ENCODE measurements at places on chromosomes 16 and 17.

DNA sequence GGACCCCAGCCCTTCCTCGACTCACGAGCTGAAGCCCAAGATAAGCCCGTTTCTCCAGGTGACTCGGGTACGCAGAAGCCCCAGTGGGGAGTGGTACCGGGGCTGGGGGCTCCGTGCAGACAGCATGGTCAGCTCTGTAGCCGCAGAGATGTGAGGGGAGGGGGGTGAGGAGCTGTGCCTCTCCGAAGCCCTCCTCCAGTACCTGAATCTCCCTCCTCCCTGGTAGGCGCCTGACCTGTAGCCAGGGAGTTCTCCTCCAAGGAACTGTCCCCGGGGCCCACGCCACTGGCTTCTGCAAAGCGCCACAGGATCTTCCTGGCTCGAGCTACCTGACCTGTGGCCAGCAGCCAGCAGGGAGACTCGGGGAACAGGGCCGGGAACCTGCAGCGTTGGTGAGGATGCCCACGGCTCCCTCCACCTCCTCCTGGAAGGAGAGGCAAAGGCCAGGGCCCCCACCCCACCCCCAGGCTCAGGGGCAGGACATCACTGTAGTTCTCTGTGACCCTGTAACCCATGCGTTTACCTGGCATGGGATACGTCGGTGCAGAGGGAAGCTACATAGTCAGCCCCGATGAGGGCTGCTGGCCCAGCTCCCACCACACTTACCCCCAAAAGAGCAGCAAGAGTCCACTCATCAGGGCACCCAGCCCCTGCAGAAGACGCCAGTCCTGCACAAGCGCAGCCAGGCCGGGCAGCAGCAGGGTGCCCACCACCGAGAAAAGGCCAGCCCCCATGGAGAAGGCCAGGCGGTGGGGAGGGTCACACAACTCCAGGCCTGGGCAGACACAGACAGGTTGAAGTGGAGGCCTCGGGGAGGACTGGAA, 1.7 kb downstream of the SLC22A31 start:
- DNase-seq = no peak

DNA sequence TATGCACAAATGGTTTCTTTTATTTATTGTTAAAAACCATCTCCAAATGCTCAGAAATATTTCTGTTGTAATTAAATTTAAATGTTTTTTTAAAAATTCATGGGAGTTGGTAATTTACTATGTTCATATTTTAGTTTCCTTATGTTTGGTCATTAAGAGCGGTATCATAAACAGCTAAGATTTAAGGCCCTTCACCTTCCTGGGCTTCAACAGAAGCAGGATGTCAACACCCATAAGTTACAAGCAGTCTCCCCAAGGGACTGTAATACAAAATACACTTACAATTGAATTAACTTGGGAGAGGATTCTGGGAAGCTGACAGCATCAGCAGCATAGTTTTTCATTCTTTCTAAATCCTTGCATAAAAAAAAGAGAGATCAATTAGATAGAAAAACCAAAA, 30.9 kb upstream of the TANC2 start:
- DNase-seq = no peak

DNA sequence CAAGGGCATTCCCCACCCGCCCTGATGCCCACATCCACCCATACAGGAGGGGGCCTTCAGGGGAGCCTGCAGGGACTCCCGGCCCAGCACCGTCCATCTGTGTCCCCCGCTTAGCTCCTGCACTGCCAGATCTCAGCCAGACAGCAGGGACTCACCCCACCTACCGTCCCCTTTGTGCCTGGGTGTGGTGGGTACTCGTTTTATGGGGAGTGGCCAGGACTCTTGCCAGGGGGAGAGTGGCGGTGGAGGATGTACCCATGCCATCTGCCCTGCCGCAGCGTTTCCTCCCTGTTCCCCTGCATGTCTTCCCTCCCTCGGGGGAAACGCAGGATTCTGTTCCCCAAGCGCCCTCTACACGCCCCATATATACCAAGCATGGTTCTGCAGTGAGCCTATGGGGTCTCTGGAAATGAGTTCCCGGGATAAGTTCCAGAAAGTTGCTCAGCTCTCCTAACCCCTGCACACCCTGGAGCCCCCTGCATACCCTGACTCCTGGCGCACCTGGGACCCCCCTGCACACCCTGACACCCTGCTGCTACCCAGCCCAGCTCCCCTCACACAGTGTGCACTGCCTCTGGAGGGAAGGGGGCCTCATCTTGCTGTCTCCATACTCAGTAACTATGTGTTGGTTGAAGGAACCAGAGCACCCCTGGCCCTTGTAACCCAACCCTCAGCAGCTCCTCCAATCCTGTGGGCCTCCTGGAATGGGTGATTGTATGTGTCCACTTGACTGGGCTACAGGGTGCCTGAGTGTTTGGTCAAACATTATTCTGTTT, 4.2 kb upstream of the MAFG start:
- DNase-seq = no peak

- DNase-seq = peak; percentile 59
These were observed 12.7 kb upstream of the FAM20A start for GRCh38 chr17:68613739-68614298.

GRCh38 chr17:72693151-72693878, 399.2 kb downstream of the SLC39A11 start:
- no peak for DNase-seq

DNA sequence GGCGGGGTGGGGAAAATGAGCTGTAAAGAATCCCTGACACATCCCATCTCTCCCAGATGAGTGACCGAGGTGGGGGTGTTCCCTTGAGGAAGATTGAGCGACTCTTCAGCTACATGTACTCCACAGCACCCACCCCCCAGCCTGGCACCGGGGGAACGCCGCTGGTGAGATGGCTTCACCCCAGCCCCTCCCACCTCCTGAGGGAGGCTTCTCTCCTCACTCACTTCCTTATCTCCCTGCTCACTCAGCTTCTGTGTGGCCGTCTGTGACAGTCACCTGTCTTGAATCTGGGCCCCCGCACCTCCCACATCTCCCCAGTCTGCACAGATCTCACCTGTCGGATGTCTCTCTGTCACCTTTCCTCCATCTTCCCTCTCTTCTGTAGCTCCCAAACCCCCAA, 13.4 kb downstream of the PDK2 start:
- DNase-seq = no peak

DNA sequence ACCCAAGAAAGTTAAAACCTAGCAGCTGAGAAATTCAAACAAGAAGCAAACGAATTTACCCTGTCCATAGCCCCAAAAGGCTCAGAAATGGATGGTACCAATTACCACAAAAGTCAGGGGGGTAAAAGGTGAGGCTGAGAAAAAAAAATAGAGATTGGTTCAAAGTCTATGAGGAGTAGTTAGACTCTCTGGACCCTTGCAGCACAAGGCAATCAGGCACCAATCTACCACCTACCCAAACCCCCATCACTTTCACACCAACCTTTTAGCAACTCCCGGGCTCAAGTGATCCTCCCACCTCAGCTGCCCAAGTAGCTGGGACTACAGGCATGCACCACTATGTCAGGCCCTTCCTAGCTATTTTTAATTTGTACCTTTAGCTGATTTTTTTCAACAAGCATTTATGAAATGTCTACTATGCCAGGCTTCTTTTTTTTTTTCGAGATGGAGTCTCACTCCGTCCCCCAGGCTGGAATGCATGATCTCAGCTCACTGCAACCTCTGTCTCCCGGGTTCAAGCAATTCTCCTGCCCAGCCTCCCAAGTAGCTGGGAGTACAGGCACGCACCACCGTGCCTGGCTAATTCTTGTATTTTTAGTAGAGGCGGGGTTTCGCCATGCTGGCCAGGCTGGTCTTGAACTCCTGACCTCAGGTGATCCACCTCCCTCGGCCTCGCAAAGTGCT, 40.8 kb downstream of the USP32 start:
- DNase-seq = no peak

GRCh38 chr16:89050868-89051311, 42.8 kb upstream of the ACSF3 start:
- no peak for DNase-seq

DNA sequence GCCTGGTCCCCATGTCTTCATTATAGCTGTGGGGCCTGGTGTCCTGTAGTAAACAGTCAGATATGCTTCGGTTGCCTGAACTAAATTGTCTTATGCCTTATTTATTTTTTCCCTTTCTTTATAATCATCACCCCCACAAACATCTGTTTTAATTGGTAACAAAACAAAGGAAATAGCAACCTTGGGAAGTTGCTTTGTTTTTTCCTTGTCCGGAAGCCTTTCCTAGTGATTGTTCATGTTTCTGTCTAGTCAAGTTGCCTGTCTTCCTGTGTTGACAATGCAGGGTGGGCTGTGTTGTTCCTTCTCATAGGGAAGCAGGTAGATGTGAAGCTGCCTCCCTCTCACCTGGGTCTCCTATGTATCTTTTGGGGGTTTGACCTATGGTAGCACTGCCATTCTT, 16.7 kb downstream of the PGS1 start:
- DNase-seq = no peak

- DNase-seq = no peak
These were observed 131.7 kb downstream of the SHISA6 start for GRCh38 chr17:11372692-11373091.

DNA sequence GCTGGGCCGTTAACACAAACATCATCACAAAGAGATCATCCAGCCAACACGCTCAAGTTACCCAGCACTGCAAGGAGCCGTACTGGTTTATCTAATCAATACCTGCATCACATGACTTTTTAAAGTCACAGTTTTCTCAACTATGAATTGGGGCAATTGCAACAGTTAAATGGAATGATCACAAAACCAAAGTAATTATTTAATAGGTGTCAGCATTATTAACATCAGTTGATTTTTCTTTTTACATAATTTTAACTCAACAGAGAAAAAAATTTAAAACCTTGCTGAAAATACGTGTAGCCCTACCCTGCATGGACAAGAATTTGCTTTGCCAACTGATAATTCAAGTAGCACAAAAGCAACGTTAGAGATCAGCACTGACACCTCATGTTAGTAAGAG, 95.7 kb upstream of the SOX9 start:
- DNase-seq = no peak

DNA sequence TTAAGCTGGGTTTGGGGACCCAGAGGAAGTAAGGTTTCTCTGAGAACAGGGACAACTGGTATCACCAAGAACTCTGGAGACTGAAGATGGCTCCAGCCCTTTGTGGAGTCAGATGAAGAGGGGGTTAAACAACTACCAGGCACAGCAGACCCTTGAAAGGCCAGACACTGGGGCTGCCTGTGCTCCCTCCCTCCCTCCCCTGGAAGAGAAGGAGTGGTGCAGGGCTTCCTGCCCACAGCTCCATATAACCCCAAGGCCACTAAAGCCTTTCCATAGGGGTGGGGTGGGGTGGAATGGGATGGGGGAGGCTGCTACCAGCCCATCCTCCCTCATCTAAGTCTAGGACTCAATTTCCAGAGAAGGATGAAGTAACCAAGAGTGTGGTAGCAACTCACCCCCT, 66.7 kb downstream of the CCDC182 start:
- no peak for DNase-seq

GRCh38 chr17:43427362-43428043, 28.7 kb downstream of the ARL4D start:
- no peak for DNase-seq

GRCh38 chr17:72931635-72932034, 160.9 kb downstream of the SLC39A11 start:
- no peak for DNase-seq

GRCh38 chr17:15023589-15024336, 241.4 kb downstream of the PMP22 start:
- DNase-seq = no peak

DNA sequence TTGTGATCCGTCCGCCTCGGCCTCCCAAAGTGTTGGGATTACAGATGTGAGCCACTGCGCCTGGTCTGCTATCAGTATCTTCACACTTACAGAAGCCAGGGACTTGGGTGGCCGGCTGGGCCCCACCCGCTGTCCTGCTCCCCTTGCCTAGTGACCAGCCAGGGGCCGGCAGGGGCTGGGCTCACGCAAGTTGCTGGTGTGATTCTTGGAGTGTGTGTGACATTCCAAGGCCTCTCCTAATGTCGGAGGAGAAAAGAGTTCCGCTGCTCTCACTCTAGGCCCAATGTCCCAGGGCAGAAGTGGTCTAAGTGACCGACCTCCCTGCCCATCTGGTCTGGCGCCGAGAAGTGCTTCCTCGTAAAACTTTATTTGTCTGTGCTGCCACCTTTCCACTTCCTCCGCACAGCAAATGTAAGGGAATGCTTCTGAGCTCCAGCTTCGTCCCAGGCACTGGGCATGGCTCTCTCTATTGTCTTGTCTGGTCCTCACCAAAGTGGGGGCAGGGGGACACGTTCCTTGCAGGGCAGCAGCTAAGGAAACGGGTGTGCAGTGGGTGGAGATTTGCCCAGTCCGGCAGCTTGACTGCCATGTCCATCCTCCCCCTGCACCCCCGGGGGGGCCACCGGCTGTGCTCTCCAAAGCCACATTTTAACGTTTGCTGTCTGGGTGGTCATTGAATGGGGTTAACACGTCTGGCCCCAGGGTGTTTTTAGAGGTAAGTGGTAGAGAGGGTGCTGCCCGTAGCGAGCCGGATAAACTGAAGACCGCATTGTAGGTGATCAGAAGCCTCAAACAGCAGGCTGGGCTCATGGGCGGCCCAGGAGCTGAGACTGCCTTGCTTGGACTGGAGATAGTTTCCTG, 7.8 kb upstream of the GSE1 start:
- no peak for DNase-seq

- DNase-seq = no peak
These were observed 678 bp upstream of the HOXB6 start for GRCh38 chr17:48605409-48605919.

GRCh38 chr16:84111525-84111924, 5.2 kb downstream of the MBTPS1 start:
- no peak for DNase-seq

GRCh38 chr16:85689285-85689949, 663 bp upstream of the GINS2 start:
- no peak for DNase-seq

GRCh38 chr17:42519546-42520491, 16.2 kb upstream of the NAGLU start:
- DNase-seq = peak; percentile 99

- DNase-seq = no peak
These were observed 78.9 kb upstream of the GNG13 start for GRCh38 chr16:879461-879861.

DNA sequence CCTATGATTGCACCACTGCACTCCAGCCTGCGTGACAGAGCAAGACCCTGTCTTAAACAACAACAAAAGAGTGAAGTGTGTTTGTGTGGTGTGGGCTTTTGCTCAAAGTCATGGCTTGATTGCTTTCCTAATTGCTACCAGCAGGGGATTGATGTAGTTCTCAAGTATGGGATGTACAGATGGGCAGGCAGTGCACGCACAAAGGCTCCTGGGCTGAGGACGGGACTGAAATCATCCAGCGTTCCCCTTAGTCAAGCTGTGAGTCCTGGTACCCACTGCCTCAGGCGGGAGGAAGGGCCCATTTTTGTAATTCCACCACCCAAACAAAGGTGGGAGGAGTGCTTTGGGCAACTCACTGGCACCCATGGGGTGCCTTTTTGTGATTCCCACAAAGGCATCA, 47.3 kb downstream of the GDE1 start:
- no peak for DNase-seq

All from foreskin fibroblast (primary cell).